Thymus (tissue), 14 donors: ENCODE measurements at places on chromosomes 5 and 9. TPM values are rescaled to one million over a fixed set of nuclear protein-coding genes. Genes with fewer than 3 reads are reported as not detected.

PCDHA1 gene
- total RNA-seq = not detected

GRM6 gene
- total RNA-seq = not detected

LCN1 gene
- 0.19 TPM for total RNA-seq

SMIM33 gene
- total RNA-seq = 0.28 TPM

NIPAL4 gene
- total RNA-seq = 0.14 TPM

DMRT3 gene
- 0.05 TPM for total RNA-seq

CATSPER3 gene
- 0.19 TPM for total RNA-seq

FOXD4 gene
- total RNA-seq = 0.38 TPM

C9orf50 gene
- total RNA-seq = 0.05 TPM

PHF24 gene
- total RNA-seq = 0.28 TPM

COL15A1 gene
- total RNA-seq = 13.2 TPM

MTREX gene
- 75.7 TPM for total RNA-seq

TEX53 gene
- not detected for total RNA-seq

SLC6A3 gene
- 0.33 TPM for total RNA-seq

TERT gene
- 3.4 TPM for total RNA-seq

MPDZ gene
- total RNA-seq = 5.1 TPM

BRINP1 gene
- total RNA-seq = 1.2 TPM

ALDH7A1 gene
- 12.3 TPM for total RNA-seq

SH3GL2 gene
- 0.38 TPM for total RNA-seq

BNC2 gene
- 3.9 TPM for total RNA-seq

PCDHB12 gene
- total RNA-seq = 0.19 TPM

GPR21 gene
- not detected for total RNA-seq

PCDHB15 gene
- 0.33 TPM for total RNA-seq

SPATA31C1 gene
- not detected for total RNA-seq

TMEM174 gene
- total RNA-seq = not detected

MAMDC2 gene
- total RNA-seq = 0.47 TPM

SVEP1 gene
- total RNA-seq = 1.2 TPM

AFF4 gene
- total RNA-seq = 14.7 TPM

TAF11L11 gene
- total RNA-seq = not detected

GFPT2 gene
- total RNA-seq = 0.85 TPM

ZNF366 gene
- total RNA-seq = 3.8 TPM

TOMM5 gene
- 170 TPM for total RNA-seq

PFN3 gene
- not detected for total RNA-seq

WDR38 gene
- total RNA-seq = 0.14 TPM

RASEF gene
- total RNA-seq = 3.9 TPM

IFNA5 gene
- total RNA-seq = not detected

SLC6A19 gene
- 0.09 TPM for total RNA-seq
